ENCODE measurements at places on chromosomes 2 and 18.
A peak's percentile ranks its signal among the peaks of the same experiment; 100 is the strongest.

DNA sequence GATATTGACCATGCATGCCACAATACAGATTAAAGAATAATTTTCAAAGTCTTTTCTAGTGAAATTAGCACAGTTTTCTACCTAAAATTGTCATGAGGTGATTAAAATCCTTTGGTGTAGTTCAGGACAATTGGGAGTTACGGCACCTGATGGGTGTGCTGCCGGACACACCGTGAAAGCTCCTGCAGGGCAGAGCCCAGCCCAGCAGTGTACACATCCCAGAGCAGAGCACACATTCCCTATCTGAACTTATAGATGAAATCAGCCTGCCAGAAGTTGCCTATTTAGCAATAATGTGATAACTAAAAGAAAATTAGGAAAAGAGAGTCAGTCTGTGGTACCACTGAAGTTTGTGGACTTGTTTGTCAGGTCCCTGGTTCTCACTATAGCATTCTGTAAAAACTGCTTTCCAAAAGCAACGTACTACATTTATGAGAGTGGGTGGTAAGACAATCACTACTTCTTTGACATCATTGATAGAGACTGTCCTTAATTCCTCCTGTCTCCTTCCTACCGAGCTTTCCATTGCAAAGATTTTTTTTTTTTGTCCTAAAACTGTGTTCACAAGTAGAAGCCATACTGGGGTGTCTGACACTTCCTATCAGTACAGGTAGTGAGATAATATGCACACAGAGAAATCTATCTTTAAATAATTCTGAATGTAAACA, 3.4 kb downstream of the CYTIP start:
- no peak for DNase-seq

DNA sequence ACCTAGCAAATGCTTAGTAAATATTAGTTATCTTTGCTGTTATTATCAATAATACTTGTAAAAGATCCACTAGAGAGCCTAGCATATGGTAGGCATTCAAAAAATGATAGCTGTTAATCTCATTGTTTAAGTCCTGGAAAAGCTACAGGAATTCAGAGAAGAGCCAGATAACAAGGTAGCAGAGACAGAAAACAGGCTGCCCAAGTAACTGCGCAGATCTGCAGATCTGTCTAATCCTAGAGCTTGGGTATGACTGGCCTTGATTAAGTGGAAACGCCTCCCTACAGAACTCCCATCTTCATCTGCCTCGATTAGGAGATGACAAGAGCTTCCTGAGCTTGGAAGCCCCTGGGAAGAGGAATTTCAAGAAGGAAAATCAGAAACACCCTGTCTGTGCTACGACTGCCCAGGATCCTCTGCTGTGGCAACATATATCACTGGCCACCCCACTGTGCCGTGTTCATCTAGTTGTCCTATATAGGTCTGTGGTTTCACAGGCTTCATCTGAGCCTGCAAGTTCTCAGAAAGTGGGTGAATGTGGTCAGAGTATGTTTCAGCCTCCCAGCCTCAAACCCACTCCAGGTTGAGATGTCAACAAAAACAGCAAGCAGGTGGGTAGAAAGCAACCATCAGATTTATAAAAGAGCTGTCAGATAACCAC, 151.5 kb upstream of the PKDCC start:
- DNase-seq: no peak

DNA sequence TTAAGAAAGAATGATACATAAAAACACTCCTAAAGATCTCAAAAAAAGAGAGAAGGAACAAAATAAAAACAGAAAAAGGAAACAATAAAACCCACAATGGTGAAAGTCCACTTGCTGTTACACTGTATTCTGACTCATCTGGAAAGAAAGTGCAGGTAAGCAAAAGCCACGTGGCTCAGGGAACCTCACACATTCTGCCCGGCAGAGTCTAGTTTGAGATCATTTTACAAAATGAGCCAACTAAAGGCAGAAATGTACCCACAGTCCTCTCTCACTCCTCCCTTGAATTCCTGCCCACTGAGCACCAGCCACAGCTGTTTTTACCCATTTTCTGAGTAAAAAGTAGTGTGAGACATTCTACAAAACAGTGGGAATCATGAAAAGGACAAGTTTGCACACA, 10.0 kb downstream of the KCNH7 start:
- no peak for DNase-seq

DNA sequence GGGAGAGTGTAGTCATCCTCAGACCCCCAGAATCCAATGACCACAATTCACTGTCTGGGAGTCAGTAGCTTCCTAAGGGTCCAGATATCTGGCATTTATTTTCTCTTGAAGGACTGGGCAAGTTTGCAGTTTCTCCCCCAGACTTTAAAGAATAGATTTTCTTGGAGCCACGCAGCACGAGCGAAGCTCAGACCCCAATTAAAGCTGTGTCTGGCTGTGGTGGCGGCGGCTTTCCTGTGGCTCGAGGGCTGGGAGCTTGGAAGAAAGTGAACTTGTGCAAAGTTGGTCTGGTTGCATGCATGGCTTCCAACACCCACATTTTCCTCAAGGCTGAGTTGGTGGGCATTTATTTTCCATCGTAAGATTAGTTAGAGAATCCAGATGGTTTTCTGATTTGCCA, 105.0 kb downstream of the ACKR3 start:
- DNase-seq: no peak

DNA sequence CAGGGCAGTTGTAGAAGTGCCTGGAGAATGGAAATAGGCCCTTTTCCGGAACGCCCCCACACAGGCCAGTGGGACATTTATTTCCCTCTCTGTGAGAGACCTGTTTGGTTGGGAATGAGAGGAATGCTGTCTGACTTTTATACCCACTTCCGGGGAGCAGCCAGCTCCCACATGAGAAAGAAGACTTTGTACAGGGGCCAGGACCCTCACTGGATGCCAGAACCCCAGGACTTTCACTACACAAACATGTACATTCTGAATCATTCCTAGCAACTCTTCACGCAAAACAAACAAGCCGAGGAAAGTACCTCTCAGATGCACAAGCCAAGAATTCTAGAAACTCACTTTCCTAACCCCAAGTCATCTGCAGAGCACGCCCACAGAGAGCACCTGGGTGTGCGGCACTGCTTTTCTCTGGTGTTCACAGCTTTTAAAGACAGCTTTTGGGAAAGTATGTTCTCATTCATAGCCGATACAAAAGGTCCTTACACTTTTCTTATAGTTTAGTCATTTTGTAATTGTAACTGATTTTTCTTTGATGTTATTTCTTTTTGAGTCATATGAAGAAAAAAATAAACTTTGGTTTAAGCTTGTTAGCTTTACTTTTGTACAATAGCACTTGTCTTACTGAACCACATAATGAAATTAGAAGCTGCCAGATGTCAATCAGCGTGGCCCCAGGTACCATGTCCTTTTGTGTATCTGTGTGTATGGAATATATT, 856.1 kb upstream of the ID2 start:
- peak; percentile 45 for DNase-seq

Data from non-pigmented ciliary epithelial cell (primary cell).